Midbrain (tissue), 1 donor: ENCODE measurements at places on chromosomes 4 and X.

- DNase-seq = no peak
These were observed 300.6 kb upstream of the SPANXN1 start for GRCh38 chrX:144946666-144947065.

- DNase-seq = no peak
These were observed 371.2 kb downstream of the SH2D1A start for GRCh38 chrX:124717537-124717936.

DNA sequence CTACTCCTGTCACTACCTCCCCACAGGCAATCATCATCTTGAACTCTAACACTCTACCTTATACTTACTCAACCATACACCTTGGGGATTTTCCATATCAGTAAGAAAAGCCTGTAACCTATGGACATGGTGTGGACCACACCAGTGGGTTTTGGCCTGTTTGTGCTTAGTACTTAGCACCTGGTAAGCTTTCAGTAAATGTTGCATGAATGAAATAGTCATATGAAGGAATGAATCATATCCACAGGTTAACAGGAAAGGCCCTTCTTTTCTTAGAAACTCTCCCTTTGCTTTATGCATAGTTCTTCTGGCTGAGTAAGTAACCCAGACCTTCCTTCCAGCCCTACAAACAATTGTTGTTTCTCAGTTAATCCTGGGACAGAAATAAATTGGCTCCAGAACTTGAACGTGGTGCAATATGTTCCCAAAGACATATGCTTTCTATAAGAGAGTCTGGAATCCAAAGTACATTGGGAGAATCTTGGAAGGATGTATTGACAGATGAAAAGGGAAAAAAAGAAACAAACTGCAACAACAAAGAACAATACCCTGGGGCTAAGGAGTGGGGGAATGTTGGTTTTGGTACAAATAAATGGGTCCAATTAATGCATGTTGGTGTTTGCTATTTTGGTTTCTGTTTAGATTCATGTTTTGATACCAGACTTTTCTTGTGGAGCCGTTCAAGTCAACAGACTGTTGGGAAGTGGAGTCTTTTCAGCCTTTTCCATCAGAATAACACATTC lies 27.8 kb downstream of the RASL11B start:
- no peak for DNase-seq

DNA sequence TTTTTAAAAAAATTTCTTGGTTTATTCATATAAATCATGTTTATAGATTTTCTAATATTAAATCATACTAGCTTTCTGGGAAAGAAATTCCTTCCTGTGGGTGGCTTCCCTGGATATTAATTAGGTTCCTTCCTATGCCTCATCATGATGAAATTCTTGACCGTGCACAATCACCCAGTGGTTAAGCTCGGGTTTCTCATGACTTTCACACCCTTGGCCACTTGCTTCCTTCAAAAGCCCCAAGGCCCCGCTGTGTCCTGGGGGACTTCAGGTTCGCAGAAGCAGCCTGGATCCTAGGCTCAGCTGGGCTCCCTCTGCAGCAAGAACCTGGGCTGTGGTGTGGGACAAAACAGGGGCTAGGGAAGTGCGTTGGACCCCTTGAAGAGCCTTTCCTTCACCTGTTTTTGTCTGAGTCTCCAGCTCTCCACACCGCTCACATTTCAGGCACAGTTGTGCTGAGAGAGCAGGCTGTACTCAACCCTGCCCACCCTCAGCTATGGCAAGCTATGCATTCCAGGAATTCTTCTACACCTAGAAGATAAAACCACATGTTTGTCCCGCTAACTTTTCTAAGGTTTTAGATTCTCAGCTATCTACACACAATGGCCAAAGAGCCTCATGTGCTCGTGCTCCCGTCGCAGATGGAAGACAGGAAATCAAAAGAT lies 48.9 kb upstream of the TMSB15B start:
- no peak for DNase-seq

GRCh38 chr4:153988492-153989363 lies 199.8 kb upstream of the SFRP2 start:
- DNase-seq = no peak

GRCh38 chrX:137362583-137362982 lies 203.3 kb upstream of the ZIC3 start:
- no peak for DNase-seq

GRCh38 chr4:140343303-140343702 lies 30.1 kb upstream of the SCOC start:
- DNase-seq = no peak

- no peak for DNase-seq
These were observed 93.3 kb downstream of the MAMLD1 start for GRCh38 chrX:150456466-150456865.
